ENCODE measurements at places on chromosomes 1 and 21. TPM values are rescaled to one million over a fixed set of nuclear protein-coding genes. Genes with fewer than 3 reads are reported as not detected.
A peak's percentile ranks its signal among the peaks of the same experiment; 100 is the strongest.

Gene CCDC24
- 1.5 TPM for total RNA-seq

GRCh38 chr1:119347858-119348257 lies 20.7 kb upstream of the HAO2 start:
- DNase-seq, result peak; percentile 19

GRCh38 chr21:25107708-25108107 lies 499.6 kb downstream of the MRPL39 start:
- no peak for DNase-seq

DNA sequence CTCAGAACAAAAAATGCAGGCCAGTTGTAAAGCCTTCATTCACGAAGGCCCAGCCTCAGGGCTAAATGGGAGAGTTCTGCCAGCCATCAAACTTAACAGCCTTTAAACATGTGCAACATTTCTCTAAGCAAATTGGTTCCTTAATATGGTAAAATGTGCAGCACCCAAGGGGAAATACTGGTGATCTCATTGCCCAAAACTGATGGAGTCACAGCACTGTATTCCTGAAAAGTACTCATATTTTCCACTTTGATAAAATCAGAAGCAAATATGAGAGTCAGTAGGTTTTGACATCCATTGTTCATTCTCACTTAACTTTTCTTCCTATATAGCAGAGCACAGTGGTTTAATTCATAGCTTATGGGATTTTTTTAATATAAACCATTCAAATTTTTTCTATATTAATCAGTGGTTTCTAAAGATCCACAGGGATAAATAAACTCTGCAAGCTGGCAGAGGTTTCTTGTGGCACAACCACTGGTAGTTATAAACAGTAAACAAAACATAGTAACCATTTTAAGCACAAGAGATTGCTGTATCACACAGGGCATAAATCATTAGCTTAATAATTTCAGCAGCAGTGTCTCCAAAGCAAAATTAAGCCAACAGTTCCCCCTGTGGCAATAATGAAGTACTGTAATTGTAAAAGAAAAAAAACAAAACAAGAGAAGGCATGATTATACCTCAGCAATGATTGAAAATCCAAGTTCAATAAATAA lies 106.9 kb upstream of the LYPLAL1 start:
- DNase-seq, result peak; percentile 77

GRCh38 chr21:45167796-45168222 lies 93.4 kb downstream of the ADARB1 start:
- DNase-seq, result peak; percentile 43

DNA sequence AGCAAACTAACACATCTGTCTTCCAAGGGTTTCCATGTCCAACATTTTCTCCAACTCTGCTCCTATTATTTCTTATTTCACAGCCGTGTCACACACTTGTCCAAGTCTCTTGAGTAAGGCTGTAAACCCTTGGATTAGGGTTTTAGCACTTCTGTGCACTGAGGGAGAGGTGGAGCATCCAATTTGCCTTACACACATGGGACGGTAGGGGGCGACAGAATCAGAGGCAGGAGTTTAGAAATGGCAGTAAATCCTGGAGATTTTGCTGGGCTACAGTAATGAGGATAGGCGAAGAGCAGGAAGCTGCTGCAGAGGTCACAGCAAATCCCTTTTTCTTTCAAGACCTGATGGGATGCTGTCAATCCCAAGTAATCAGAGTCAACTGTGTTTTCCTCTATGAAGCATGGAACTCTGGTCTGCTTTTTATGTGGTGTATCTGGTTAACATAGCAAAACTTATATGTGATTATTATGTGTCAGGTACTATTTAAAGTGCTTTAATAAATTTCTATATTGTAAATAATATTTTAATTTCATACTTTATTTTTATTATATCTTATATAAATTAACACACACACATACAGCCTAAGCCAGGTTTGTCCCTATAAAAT lies 15.4 kb upstream of the LCE5A start:
- peak; percentile 50 for DNase-seq

DNA sequence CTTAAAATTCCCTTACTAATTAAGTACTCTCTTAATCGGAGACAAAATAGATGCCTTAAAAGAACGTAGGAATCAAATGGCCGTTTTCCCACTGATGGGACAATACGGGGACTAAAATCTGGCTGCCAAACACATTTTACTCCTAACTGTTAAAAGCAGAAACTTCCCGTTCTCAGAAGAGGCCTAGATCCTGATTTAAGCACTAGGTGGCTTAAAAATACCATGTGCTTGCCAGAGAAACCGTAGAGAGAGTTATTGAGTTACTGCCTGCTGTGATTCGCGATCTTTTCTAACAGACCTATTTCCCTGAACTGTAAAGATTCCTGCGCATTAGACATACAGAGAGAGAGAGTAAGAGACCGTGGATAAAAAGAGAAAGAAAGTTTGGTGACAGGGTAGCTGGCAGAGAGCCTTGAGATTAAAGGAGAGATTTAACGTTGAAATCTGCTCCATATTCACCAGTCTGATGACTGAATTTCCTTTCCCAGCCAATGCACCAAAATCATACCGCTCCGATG lies 54.4 kb upstream of the STUM start:
- DNase-seq, result no peak

DNA sequence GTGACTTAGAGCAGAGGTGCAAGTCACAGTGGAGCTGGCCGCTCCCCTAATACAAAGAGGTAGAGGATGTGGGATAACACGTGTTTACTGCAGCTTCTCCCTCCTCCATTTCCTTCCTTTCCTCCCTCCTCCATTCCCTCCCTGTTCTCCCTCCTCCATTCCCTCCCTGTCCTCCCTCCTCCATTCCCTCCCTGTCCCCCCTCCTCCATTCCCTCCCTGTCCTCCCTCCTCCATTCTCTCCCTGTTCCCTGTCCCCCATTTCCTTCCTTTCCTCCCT lies 124.0 kb downstream of the CRYAA start:
- no peak for DNase-seq

DNA sequence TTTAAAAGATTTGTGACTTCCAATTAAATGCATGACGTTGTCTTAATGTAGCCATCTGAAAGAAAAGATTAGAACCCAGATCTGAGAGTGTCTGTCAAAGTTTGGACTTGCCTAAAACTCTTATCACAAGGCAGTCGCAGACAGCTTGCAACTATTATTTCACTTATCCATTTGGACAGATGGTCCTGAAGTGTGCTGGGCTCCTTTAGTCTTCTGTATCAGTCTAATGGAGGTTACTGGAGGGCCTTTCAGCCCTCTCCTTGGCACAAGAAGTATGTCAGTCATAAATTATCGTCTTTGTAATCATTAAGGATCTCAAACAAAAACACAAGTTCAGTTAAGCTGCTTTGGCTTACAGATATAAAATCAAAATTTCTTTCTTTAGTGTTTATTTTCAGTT lies 15.5 kb downstream of the PROX1 start:
- DNase-seq, result no peak

- peak; percentile 95 for DNase-seq
Measured at GRCh38 chr1:153649863-153650235, 8.7 kb upstream of the SNAPIN start.

Gene DYNLT5
- 0.26 TPM for total RNA-seq

DNA sequence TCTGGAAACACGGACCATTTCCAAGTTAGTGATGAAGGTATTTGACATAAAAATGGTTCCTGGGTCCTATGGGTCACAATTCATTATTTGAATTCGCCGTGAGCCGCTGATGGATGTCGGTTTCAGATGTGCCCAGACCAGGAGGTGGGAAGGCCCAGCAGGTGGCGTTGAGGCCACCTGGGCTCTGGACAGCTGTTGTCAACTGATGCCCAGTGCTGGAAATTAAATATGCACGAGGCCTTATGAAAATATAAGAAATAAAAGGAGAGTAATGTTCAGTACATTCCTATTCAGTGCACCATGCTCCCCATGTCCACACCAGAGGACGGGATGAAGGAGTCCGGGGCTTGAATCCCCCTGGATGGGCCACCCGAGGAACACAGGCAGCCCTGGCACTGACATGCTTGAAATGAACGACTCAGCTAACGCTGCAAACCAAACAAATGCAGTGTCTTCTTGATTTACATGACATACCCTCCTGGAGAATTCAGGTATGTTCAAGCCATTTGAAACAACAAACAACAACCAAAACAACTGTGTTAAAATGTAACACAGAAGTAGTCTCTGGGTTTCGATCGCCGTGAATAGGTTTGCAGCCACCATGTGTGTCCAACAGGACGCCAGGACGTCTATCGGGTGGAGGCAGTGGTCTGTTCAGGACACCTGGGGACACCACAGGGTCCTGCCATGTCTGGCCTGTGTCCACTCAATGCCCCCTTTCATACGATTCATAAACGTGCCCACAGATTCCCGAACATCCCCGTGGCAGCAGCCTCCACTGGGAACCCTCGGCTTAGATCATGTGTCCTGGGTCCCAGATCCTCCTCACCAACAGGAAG lies 6.1 kb downstream of the TFF3 start:
- DNase-seq, result no peak

All from myocyte (in vitro differentiated cells).